ENCODE measurements at places on chromosomes 2 and 18. TPM values are rescaled to one million over a fixed set of nuclear protein-coding genes. Genes with fewer than 3 reads are reported as not detected.

The CYRIA gene
- total RNA-seq, result 5.3 TPM

The QPCT gene
- total RNA-seq, result 3.4 TPM

GRCh38 chr2:118151831-118152230 lies 63.6 kb downstream of the INSIG2 start:
- no peaks in the 10 kb centered on the region for H3K36me3 ChIP-seq
- DNase-seq, result no peak
- H3K27me3 ChIP-seq, result no peaks in the 10 kb centered on the region
- no peak overlapping the region for H3K27ac ChIP-seq
- no peak overlapping the region for H3K4me3 ChIP-seq

DNA sequence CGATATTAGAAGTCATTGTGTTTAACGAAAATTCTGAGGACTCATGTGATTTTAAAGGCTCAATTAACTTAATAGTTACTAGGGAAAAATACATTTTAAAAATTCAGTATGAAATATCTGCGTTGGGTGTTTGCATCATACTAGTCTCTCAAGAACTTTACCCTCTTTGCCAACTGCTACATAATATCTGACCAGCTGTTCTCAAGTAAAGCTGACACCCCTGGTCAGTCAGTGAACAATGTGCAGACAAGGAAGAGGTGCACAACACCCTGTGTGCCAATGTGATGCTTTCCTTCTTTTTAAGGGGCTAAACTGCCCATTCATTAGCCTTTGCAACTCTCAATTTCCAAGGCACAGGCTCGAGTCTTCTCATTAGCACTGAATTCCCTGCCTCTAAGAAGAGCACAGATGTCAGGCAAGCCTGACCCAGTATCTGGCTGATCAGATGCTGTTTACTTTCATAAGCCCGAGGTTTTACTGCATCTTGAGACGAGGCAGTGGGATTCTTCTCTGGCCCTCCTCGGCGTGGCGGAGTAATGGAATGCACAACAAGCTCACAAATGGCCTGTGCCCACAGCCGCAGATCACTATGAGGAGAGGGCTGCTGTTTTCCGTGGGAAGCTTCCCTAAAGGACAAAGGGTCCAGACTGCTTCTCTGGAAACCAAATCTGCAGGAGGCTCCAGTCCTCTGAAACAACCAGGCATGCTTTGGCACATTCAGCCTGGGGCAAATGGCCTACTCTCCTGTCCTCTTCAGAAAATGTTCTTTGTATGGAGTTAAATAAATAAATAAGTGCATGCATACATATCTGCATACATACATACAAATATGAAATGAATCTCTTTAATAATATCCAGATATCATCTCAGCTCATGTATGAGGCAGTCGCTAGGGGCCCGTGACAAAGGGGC lies 240.3 kb downstream of the ZNF521 start:
- H3K4me1 ChIP-seq, result no peaks in the 10 kb centered on the region
- no peak overlapping the region for H3K4me3 ChIP-seq
- no peak overlapping the region for H3K27ac ChIP-seq
- no peaks in the 10 kb centered on the region for H3K36me3 ChIP-seq
- H3K27me3 ChIP-seq, result no peaks in the 10 kb centered on the region

GRCh38 chr2:176435729-176436128 lies 166.5 kb downstream of the MTX2 start:
- H3K4me3 ChIP-seq, result no peak overlapping the region
- H3K36me3 ChIP-seq, result no peaks in the 10 kb centered on the region
- no peaks in the 10 kb centered on the region for H3K27me3 ChIP-seq
- DNase-seq, result no peak
- no peak overlapping the region for H3K27ac ChIP-seq
- no peaks in the 10 kb centered on the region for H3K4me1 ChIP-seq

GRCh38 chr2:237025090-237025865 lies 60.4 kb upstream of the COPS8 start:
- no peak overlapping the region for H3K4me3 ChIP-seq
- H3K27me3 ChIP-seq, result no peaks in the 10 kb centered on the region
- peak overlapping the region; percentile 23 for H3K27ac ChIP-seq
- no peaks in the 10 kb centered on the region for H3K4me1 ChIP-seq

- DNase-seq, result no peak
- H3K4me3 ChIP-seq, result no peak overlapping the region
- no peaks in the 10 kb centered on the region for H3K4me1 ChIP-seq
- H3K27me3 ChIP-seq, result no peaks in the 10 kb centered on the region
These were observed 1699.3 kb upstream of the TMEFF2 start for GRCh38 chr2:193894081-193894480.

DNA sequence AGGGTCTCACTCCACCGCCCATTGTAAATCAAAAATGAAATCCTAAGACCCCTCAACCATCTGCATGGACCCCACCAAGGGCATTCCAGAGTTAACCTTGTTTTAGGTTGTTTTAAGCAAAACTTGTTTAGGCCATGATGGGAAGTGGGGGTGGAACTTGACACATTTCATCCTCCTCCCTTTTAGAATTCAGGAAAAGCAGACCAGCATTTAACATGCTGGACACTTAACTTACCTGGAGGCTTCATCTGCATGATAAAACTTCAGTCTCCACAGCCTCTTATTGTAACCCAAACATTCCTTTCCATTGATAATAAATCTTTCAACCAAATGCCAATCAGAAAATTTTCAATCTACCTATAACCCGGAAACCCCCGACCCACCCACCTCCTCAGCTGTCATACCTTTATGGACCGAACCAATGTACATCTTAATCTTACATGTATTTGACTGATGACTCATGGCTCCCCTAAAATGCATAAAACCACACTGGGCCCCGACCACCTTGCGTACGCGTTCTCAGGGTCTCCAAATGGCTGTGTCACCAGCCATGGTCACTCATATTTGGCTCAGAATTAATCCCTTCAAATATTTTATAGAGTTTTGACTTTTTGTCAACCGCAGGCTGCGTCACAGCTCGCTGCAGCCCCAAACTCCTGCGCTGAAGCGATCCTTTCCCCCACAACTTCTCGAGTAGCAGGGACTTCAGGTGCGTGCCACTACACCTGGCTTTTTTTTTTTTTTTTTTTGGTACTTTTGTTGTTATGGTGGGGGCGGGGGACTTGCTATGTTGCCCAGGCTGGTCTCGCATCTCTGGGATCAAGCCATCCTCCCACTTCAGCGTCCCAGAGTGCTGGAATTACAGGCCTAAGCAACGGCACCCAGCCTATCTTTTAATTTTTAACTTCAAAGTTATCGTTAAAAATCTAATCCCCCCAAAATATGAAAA lies 917 bp downstream of the MPPE1 start:
- H3K27me3 ChIP-seq, result no peaks in the 10 kb centered on the region
- peaks cover 35% of the 10 kb centered on the region for H3K4me1 ChIP-seq
- H3K27ac ChIP-seq, result peak overlapping the region; percentile 98

GRCh38 chr2:179454443-179455171 lies 190.0 kb upstream of the SESTD1 start:
- H3K4me3 ChIP-seq, result no peak overlapping the region
- no peaks in the 10 kb centered on the region for H3K36me3 ChIP-seq
- no peak overlapping the region for H3K27ac ChIP-seq

GRCh38 chr18:78525366-78526111 lies 454.1 kb upstream of the SALL3 start:
- no peaks in the 10 kb centered on the region for H3K27me3 ChIP-seq
- H3K4me1 ChIP-seq, result peaks cover 8% of the 10 kb centered on the region
- H3K27ac ChIP-seq, result peak overlapping the region; percentile 37
- no peak overlapping the region for H3K4me3 ChIP-seq

- no peak for DNase-seq
- peak overlapping the region; percentile 82 for H3K4me3 ChIP-seq
- peaks cover 14% of the 10 kb centered on the region for H3K36me3 ChIP-seq
- peak overlapping the region; percentile 86 for H3K27ac ChIP-seq
- no peaks in the 10 kb centered on the region for H3K27me3 ChIP-seq
These were observed 983 bp downstream of the CXXC1 start for GRCh38 chr18:50286391-50287027.

DNA sequence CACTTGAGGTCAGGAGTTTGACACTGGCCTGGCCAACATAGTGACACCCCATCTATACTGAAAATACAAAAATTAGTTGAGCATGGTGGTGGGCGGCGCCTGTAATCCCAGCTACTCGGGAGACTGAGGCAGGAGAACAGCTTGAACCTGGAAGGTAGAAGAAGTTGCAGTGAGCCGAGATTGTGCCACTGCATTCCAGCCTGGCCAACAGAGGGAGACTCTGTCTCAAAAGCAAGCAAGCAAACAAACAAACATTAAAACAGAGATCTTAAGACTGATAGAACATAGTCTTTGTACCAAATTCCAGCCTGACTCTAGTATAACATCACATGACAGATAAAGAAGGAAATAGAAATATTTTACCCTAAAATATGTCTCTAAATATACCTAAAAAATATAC lies 168.1 kb downstream of the PTPRM start:
- no peak overlapping the region for H3K4me3 ChIP-seq
- no peaks in the 10 kb centered on the region for H3K36me3 ChIP-seq
- H3K27ac ChIP-seq, result peak overlapping the region; percentile 57
- peaks cover 60% of the 10 kb centered on the region for H3K4me1 ChIP-seq
- no peak for DNase-seq

GRCh38 chr2:54845094-54845493 lies 121.6 kb downstream of the EML6 start:
- H3K27me3 ChIP-seq, result no peaks in the 10 kb centered on the region
- no peak for DNase-seq
- no peaks in the 10 kb centered on the region for H3K4me1 ChIP-seq
- H3K27ac ChIP-seq, result no peak overlapping the region
- no peaks in the 10 kb centered on the region for H3K36me3 ChIP-seq
- no peak overlapping the region for H3K4me3 ChIP-seq

The CCDC150 gene
- not detected for total RNA-seq

The SLC5A7 gene
- total RNA-seq, result not detected

All from body of pancreas (tissue), 4 donors.